OCI-LY7 (cell line): ENCODE measurements at places on chromosomes 1 and 21.

DNA sequence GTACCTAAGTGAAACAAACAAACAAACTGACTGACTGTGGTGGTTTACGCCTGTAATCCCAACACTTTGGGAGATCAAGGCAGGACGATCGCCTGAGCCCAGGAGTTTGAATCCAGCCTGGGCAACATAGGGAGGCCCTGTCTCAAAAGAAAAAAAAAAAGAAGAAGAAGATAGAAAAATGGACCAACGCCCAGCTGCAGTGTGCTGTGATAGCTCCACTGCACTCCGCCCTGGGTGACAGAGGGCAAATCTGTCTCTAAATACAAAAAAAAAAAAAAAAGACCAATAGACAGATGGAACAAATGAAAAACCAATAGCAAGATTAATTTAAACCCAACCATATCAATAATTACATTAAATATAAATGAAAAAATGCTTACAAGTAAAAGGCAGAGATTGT, 13.9 kb downstream of the AKR7A3 start:
- DNase-seq: no peak

DNA sequence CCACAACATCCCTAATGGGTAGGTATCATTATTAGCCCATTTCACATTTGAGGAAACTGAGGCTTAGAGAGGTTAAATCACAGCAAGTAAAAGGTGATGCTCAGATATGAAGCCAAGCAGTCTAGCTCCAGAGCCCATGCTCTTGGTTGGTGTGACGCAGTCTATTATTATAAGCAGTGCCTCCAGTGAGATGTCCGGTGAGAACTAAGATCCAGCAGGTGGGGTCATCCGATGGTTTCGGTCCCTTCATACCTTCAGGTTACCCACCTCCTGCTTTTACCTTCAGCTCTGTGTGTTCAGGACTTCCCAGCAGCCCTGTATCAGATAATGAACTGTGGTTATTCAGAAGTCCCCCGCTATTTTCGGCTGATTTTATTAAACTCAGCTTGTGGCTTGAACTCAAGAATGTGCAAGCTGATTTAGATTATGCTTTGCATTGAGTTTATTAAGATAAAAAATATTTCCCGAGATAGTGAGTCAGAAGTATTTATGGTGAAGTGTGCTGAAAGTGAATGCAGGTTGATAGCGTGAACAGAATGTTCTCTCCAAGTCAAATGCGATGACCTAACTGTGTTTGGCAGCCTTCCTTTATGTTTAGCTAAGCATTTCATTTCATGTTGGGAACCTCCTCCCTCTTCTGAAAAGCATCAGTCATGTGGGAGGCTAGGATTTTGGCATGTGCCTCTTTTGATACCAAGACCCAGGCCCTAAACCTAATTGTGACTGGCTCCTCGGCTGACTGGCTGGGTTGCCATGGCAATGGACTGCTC, 160.9 kb upstream of the UBE2U start:
- DNase-seq: no peak

DNA sequence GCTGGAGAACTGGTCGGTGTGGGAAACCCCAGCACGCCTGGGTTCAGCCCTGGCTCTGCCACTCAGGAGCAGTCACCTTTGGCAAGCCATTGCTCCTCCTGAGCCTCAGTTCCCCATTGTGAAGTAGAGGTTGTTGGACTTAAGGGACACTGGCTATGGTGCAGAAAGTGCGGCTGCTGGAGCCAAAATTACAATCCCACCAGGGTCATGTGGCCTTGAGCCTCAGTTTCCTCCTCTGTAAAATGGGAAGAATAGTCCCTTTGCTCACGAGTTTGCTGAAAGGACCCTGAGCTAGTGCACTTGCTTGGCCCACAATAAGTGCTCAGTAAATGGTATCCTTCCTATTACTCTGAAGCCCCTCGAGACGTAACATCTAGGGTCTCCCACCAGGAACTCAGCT, 14.6 kb upstream of the TAS1R2 start:
- no peak for DNase-seq

- peak; percentile 83 for DNase-seq
Measured at GRCh38 chr21:31604591-31605190, 54.8 kb upstream of the SOD1 start.

GRCh38 chr1:58855274-58856165, 71.7 kb upstream of the JUN start:
- DNase-seq: no peak
